ENCODE measurements at places on chromosomes 1 and 21. TPM values are rescaled to one million over a fixed set of nuclear protein-coding genes. Genes with fewer than 3 reads are reported as not detected.

DNA sequence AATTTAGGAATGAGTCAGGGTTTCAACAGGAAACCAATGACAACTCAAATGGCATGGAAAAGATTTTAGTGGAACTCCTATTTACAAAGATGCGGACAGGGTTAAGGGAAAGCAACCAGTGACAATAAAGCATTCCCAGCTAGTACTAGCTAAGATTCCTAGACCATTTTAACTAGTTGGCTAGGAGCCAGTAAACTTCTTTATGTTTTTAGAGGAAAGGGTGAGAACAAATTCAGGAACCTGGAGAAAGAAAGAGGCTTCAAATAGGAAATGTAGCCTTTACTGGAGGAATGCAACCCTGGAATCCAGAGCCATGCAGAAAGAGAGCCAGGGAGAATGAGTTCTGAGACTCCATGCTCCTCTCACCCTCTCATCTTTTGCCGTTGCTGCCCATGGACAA is 416.6 kb downstream of the KCTD3 start:
- DNase-seq = no peak

GRCh38 chr21:38921511-38922251 is 116.0 kb downstream of the ETS2 start:
- DNase-seq = no peak

TMEM240 gene
- total RNA-seq = not detected

MACO1 gene
- 8.4 TPM for total RNA-seq

ACTN2 gene
- total RNA-seq = 0.36 TPM

PRDM15 gene
- total RNA-seq = 9.6 TPM

S100A1 gene
- total RNA-seq = not detected

All from activated naive CD4-positive, alpha-beta T cell treated with anti-CD3 and anti-CD28 coated beads for 36 hours (primary cell).